ENCODE measurements at places on chromosomes 7 and 10. TPM values are rescaled to one million over a fixed set of nuclear protein-coding genes. Genes with fewer than 3 reads are reported as not detected.
A peak's percentile ranks its signal among the peaks of the same experiment; 100 is the strongest.

- H3K27me3 ChIP-seq, result no peaks in the 10 kb centered on the region
- peak overlapping the region; percentile 61 for H3K4me3 ChIP-seq
- peak overlapping the region; percentile 87 for H3K27ac ChIP-seq
Observed at GRCh38 chr7:6436385-6436685, 11.4 kb downstream of the DAGLB start.

DNA sequence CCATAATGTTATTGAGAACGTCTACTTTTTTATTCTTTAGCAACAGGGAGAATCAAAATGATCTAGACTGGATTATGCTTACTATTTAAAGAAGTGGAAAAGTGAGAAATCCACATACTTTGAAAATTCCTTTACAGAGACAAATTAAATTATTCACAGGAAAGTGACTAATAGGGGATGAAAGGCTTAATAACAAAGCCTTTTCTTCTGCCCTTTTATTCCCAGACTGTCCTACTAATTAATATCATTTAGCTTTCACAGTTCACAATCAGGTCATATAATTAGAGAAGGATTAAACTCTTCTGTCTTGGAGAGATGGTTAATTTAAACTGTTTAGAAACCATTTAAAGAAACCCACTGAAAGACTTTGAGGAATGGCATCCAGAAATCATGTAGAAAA is 58.8 kb downstream of the ARL4A start:
- no peak for DNase-seq
- H3K4me1 ChIP-seq, result no peaks in the 10 kb centered on the region
- peaks cover 2% of the 10 kb centered on the region for H3K27me3 ChIP-seq
- no peak overlapping the region for H3K4me3 ChIP-seq
- H3K36me3 ChIP-seq, result no peaks in the 10 kb centered on the region

DNA sequence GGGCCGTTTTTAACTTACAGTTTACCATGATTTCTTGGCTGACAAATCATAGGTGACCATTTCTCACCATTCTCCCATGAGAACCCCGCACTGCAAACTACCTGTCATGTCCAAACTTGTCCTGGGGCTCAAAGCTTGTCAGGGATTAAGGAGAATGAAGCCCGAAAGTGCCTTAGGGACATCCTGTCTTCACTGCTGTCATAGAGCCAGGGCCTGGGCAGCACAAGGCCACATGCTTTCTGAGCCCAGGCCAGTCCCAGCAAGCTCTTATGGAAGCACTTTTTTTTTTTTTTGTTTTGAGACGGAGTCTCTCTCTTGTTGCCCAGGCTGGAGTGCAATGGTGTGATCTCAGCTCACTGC is 33.9 kb downstream of the CCM2 start:
- no peaks in the 10 kb centered on the region for H3K27me3 ChIP-seq
- H3K4me3 ChIP-seq, result no peak overlapping the region
- no peak for DNase-seq
- H3K27ac ChIP-seq, result peak overlapping the region; percentile 85

DNA sequence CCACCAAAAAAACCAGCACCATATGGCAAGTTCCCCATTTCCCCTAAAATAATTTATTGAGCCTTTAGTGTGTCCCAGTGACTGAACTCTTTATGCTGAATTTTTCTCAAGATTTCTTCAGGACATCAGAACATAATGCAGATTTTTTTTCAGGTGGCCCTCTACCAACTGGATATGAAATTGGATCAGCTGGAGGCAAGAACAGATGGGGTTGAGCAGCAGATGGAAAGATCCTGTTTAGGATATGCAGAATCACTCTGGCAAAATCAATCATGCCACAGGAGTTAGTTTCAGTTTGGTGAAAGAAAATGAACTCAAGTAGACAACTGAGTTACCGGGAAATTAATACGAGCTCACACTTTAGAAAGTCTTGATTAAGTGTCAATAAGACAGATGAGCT is 761.5 kb upstream of the C7orf33 start:
- H3K27ac ChIP-seq, result no peak overlapping the region
- no peaks in the 10 kb centered on the region for H3K27me3 ChIP-seq
- no peaks in the 10 kb centered on the region for H3K4me1 ChIP-seq
- no peaks in the 10 kb centered on the region for H3K36me3 ChIP-seq
- H3K4me3 ChIP-seq, result no peak overlapping the region

DNA sequence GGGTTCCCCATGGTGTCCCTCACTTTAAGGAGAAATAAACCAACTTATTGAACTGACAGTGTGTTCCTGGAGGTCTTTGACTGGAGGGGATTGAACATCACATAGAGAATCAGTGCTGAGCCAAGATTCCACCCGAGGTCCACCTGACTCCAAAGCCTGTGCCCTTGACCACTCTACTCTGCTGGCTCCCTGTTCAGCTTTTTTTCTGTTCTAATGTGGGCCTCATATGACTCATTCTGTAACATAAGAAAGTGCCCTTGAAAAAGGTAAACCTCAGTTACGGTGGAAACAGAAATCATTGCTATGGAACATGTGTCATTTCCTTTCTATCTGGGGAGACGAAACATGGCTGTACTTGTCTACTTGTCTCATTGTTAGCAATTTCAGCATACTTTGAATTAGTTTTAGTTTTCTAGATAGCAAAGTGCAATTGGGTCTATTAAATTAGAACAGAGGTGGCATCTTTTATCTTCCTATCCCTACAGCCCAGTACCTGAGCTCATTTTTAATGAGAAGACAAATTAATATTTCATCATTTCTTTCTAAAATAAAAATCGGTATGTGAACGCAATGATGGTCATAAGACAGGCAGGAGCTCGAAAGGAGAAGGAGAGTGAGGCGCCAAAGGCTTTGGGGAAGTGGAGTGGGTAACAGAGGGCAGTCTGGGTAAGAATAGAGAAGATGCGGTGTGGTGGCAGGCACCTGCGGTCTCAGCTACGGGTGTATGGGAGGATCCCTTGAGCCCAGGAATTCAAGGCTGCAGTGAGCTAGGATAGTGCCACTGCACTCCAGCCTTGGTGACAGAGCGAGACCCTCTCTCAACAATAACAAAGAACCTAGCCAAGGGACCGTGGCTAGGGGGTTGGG is 1.5 kb downstream of the GSDME start:
- H3K36me3 ChIP-seq, result no peaks in the 10 kb centered on the region
- peak; percentile 26 for DNase-seq
- peaks cover 32% of the 10 kb centered on the region for H3K4me1 ChIP-seq
- H3K27ac ChIP-seq, result peak overlapping the region; percentile 87
- H3K27me3 ChIP-seq, result peaks cover 40% of the 10 kb centered on the region

TUBB8 gene
- total RNA-seq, result not detected

SLC26A3 gene
- not detected for total RNA-seq

GSTO2 gene
- total RNA-seq, result 1.8 TPM
